ENCODE measurements at places on chromosomes 3 and 15.

- DNase-seq, result no peak
These were observed 202.6 kb downstream of the KLHL25 start for GRCh38 chr15:85592148-85592547.

DNA sequence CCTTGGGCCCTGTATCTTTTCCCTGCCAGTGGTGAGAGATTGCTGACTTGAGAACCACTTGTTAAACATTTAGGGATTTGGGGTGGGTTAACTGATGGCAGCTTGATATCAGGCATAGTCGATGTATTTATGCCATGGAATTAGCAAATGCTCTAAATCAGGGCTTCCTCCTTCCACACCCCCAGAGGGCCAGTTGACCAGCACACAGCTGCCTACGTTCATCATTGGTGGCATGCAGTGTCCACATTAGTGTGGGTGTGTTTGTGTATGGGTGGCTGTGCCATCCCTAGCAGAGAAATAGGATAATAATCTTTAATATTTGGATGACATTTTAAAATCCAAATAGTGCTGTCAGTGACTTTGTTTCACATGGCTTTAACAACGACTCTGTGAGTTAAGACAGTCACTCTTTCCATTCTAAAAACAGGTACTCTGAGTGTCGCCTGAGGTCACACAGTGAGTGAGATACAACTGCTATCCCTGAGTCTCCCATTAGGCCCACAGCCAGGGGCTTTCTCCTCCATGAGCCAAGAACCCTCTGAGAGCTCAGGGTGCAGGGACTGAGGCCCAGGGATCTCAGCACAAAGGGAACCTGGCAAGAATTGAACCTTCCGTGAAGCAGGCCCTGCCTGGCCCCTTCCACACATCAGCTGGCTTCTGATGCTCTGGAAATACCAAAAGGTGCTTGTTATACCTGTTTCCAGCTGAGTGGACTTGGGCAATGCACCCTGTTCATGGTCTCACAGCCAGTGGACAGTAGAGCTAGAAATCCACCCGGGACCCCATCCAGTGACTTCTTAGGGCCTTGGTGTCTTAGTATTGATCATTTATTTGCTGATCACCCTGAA lies 4.3 kb upstream of the LTF start:
- no peak for DNase-seq

- no peak for DNase-seq
These were observed 202.6 kb downstream of the MEX3B start for GRCh38 chr15:81843226-81843625.

DNA sequence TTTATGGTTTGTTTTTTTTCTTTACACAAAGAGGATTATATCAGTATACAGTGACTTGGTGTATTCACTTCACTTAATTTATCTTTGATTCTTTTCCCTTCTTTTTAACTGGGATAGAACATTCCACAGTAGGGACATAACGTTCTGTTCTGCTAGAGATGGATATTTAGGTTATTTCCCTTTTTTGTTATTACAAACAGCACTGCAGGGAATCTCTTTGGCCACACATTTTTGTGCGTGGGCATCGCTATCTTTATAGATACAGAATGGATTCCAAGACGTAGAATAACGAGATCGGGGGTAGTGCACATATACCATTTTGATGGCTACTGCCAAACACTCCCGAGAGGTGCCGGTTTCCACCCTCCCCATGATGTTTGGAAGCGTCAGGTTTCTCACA lies 44.8 kb downstream of the PXYLP1 start:
- DNase-seq, result no peak

GRCh38 chr3:133112666-133113065 lies 74.5 kb downstream of the TMEM108 start:
- no peak for DNase-seq

- no peak for DNase-seq
These were observed 50.0 kb upstream of the DGKG start for GRCh38 chr3:186411994-186412393.

- DNase-seq, result no peak
These were observed 28.8 kb downstream of the TMED3 start for GRCh38 chr15:79339588-79340314.

DNA sequence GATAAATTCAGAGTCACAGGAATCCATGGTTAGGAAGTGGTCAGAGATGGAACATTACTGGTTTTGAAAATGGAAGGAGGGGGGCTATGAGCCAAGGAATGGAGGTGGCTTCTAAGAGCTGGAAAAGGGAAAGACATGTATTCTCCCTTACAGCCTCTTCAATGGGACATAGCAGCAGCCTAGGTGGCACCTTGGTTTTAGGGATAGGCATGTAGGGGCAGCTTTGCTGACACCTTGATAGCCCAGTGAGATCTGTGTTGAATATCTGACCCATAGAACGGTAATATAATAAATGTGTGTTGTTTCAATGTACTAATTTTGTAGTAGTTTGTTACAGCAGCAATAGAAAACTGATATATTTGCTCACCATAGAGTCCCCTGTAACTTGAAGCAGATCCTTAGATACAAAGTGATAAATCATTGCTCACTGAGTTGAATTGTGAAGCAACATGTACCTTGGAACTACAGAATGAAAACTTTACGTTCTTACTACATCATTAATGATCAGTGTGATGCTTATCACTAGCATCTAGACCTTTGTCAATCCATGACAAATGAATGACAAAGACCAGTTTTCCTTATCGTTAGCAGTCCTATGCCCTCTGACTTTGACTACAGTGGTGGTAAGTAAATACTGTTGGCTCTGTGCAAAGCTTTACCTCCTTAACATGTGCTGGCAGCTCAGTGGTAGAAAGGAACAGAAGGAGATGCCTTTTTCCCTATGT lies 53.8 kb downstream of the TMEM45A start:
- DNase-seq, result no peak

- no peak for DNase-seq
These were observed 63.3 kb upstream of the MITF start for GRCh38 chr3:69675786-69676530.

- no peak for DNase-seq
These were observed 143.4 kb downstream of the CLSTN2 start for GRCh38 chr3:140078343-140078742.

DNA sequence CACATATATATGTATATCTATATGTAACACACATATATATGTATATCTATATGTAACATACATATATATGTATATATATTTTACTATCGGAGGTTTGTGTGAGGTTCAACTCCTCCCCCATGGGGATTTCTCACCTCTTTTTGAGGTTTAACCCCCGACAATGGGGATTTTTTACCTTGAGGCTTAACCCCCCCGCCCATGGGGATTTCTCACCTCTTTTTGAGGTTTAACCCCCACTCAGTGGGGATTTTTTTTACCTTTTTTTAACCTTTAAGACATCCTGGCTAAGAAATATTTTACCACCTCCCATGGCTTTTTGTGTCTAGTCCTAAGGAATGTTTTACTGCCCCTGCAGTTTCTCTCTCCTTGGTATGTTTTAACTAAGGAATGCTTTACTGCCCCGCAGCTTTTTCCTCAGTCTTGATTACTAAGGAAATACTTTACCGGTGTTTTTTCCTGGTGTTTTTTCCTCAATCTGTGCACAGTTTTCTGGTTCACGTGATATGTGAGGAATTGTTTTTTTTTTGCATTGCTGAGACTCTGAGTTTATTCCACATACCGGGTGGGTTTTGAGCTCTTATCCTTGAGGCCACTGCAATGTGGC lies 185.2 kb downstream of the KLF13 start:
- no peak for DNase-seq

GRCh38 chr15:39054128-39054732 lies 489.6 kb upstream of the RASGRP1 start:
- DNase-seq, result no peak

- DNase-seq, result no peak
These were observed 383.7 kb upstream of the PPP2R3A start for GRCh38 chr3:135581806-135582205.

- no peak for DNase-seq
These were observed 222.4 kb downstream of the OPA1 start for GRCh38 chr3:193815246-193816027.

DNA sequence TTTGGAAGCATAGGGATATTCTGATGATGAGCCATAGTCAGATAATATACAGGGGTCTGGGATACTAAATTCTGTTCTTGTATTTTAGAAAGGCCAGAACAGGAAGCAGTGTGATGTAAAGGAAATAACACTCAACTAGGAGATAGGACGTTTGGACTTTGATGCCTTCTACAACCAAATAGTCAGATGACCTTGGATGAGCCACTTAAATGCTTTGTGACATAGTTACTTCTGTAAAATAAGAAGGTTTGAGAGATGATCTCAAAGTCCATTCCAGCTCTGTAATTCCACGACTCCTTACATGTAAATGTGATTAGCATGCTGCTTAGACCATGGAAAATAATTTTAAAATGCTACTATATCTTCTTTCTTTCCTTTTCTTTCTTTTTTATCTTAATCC lies 29.5 kb upstream of the CCDC54 start:
- no peak for DNase-seq

DNA sequence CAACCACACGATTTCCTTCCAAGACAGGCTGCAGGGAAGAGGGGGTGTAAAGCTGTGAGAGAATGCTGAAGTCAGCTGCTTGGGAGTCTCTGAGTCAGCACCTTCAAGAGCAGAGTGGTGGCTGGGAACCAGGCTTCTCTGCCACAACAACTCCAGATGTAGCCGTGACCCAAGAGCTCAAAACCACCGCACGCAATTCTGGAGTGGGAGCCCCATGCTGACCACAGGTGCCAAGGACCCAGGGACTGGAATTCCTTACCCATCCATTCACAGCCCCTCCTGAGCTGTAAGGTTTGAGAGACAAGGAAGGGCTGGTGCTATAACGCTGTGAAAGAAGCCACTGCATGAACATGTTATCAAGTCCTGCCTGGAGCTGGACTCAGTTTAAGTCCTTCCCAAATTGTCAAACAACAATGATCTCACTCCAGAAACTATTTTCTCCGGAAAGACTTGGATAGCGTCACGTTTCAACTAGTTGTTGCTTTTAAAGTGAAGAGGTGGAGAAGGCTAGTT lies 61.4 kb downstream of the UMPS start:
- DNase-seq, result no peak

- no peak for DNase-seq
These were observed 90.9 kb upstream of the CGNL1 start for GRCh38 chr15:57285386-57285785.

DNA sequence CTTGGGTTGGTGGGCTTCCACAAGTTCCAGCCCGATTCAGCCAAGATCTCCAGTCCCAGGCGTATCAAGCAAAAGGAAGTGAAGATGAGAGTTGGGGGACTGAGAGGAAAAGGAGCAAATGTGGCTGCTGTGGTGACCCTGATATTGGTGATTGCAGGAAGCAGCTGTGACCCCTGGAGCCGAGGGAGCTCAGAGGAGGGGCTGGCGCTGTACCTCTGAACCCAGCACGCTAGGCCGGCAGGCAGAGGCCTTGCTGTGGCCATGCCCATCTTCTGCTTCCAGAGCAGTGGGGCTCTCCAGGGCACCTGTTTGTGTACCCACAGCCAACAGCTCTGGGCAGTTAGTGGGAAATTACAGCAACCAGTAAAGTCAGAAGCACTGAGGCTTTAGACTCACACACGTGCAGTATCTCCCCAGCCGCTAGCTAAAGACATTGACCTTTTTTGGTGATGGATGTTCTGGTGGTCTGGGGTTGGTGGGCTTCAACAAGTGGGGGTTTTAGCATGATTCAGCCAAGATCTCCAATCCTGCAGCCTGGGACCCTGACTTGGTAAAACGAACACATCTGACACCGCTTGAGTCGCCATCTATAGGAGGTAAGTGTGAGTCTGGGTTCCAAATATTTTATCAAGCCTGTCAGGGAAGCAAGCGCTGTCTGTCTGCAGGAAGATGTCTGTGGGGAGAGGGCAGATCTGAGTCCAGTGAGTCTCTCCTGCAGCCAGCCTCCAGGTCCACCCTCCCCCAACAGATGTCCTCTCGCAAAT lies 33.1 kb downstream of the TM2D3 start:
- no peak for DNase-seq

DNA sequence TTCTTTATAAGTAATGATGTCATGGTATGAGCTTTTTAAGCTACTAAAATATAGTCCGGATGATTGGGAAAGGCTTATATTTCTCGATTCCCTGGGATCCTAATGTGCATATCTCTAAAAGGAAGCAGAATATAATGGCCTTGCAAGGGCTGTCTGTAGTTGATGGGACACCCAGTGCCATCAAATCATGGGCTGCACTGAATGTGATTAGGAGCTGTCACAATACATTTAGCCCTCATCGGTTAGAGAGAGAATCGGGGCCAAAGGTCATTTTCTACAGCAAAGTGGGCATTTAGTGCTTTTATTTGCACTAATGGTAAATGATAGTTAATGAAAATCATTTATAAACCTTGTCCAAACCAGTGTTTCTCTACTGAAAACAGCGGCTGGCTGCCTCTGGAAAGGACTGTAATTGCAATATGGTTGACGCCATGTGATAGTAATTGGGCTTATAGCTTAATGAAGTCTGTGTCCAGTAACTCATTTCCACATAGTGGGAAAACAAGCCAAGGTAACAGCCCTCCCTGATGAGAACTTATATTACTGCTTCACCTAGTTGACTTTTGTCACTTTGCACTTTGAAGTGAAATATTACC lies 265.0 kb upstream of the AZI2 start:
- DNase-seq, result no peak

GRCh38 chr3:34727700-34728099 lies 911.6 kb upstream of the ARPP21 start:
- no peak for DNase-seq

DNA sequence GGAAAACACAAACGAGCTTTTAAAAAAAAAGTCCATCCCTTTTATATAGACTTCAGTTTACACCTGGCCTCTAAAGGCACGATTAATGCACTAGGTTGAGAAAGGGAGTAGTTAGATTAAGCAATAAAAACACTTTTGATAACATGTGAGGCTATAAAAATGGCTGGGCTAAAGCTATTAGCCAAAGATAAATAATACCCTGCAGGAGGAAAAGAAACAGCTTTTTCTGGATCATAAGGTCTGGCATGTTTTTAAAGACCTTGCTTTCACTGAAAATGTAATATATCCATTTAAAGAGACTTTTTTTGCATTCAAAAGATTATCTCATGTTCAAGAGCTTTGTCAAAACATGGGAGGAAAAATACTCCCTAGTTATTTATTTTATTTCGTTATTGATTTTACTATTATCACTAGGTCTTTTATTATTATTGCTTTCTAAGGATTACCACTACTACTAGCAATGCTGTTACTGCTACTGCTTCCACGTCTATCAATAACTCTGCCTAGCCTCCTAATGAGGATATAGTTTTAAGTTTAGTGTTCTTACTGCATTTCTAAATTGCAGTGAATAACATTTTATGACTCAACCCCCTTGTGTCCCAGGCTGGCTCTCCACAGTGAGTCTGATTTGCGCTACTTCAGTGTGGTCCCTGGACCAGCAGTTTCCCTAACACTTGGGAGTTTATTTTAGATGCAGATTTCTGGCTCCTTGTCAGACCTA lies 93.4 kb downstream of the THRB start:
- DNase-seq, result no peak

DNA sequence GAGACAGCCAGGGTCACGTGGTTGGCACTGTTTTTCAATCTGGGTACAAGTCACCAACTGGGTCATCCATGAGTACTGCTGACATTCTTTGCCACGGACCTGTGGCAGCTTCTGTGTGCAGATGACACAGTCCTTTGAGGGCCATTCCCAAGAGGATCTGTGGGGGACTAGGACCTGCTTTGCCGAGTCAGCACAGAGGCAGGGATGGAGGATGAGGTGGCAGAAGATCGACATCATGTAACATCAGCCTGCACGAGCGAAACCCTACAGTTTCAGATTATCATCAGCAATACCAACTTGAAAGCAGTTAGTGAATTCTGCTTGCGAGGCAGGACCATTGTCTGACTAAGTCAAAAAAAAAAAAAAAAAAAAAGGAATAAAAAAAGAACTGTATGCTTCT lies 227.7 kb downstream of the FOXP1 start:
- DNase-seq, result no peak

Measured in activated T-helper 1 cell treated with Interleukin-2 at 50 U/mL for 16 hours (primary cell).